ENCODE measurements at places on chromosomes 1 and 21. TPM values are rescaled to one million over a fixed set of nuclear protein-coding genes. Genes with fewer than 3 reads are reported as not detected.

DNA sequence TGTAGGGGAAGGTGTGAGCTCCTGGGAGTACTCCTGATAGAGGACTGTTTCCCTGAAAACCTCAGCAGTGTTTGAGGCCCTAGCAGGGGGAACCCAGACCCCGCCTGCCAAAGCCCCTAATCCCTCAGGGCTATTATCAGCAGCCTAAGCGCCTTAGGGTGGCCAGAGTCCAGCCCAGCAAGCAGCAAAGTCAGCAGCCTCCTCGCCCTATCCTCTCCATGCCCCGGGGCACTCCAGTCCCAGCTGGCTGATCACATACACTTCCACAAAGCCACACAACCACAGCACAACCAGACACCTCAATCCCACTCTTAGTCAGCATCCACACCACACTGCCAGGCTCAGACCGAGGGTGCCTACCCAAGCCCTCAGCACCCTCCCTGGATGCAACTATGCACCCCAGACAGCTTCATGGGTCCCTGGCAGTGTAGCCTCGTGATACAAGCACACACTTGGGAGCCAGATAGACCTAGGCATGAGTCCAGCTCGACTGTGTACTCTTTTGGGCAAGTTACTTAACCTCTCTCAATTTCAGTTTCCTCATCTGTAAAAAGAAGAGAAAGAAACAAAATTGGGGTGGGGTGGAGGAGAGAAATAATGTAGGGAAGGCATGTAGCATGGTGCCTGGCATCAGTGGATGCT is 7.1 kb downstream of the IGSF9 start:
- no peak for DNase-seq

DNA sequence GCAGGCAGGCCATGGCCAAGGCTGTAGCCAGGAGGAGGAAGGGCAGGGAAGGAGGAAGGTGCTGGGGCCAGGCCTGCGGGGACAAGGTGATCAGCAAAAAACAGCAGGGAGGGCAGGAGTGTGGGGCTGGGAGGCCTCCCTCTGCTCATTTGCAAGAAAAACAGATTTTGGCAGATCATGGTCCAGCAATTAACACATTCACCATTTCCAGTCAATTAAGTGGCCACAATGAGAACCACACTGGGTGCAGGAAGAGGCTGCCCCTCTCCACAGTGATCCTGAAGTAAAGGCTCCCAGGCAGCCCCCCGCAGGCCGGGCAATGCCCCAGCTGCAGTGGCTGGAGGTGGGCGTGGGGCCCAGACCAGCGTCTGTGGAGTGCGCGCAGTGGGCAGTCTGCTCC is 54.6 kb downstream of the DMRTB1 start:
- no peak for DNase-seq

DNA sequence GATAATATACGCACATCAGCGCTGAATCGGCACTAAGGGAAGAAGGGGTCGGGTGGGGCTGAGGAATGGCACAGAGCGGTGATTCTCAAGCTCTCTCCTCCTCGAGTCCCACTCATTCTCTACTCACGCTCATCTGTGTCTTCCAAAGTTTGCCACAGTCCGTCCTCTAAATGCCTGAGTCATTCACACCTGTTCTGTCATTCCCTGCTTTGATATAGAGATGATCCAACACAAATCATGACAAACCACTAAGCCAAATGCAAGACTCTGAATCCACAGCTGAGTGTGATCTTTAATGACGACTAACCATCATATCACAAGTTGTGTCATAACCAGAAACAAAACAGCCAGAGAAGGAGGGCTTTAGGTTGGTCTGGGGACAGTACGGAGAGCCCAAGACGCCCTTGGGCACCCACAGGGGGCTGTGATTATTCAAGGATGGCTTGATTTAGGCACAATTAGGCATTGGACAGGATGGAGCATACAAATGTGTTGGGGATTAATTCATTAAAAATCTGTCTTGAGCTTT is 501.5 kb downstream of the KIF26B start:
- DNase-seq, result no peak

DNA sequence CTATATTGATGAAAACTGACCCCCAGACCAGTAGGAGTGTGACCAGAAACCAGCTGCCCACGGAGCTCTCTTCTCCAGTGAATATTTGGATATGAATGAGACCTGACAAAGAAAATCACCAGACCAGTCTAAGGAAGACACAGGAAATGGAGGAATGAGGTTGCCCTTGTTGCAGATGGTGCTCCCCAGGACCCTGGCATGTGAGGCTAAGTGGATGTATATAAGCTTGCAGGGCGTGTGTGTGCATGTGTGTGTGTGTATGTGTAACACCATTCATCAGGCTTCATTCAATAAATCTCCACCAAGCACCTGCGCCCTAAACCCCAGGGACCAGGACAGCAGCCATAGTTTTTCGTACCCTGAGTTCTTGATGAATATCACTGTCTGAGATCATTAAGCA is 14.4 kb downstream of the PHLDA3 start:
- DNase-seq, result no peak

GRCh38 chr1:220093361-220094015 is 444 bp upstream of the IARS2 start:
- no peak for DNase-seq

KRTAP6-3 gene
- not detected for total RNA-seq

LPAR3 gene
- not detected for total RNA-seq
